ENCODE measurements at places on chromosomes 5 and 9.

- no peaks in the 10 kb centered on the region for H3K27me3 ChIP-seq
- H3K36me3 ChIP-seq = no peaks in the 10 kb centered on the region
- no peaks in the 10 kb centered on the region for H3K4me1 ChIP-seq
- DNase-seq = peak; percentile 60
- H3K27ac ChIP-seq = no peak overlapping the region
These were observed 2.9 kb downstream of the OR2S2 start for GRCh38 chr9:35954942-35955546.

DNA sequence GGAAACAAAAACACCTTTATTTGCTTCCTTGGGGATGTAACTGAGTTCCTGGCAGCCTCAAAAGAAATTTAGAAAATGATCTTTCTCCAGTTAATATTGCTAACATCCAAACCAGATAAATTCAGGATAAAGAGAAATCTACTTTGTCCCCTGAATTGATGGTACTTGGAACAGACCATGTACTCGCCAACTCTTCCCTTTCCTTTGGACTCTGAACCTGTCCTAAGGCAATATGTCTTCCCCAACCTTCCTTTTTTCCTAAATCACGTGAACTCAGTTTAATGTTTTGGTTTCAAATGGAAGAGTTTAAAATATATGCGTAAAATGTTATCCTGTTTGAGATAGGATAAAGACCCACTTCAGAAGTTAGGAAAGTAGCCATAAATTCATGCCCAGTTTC is 28.0 kb downstream of the ACO1 start:
- H3K36me3 ChIP-seq = no peaks in the 10 kb centered on the region
- no peak overlapping the region for H3K27ac ChIP-seq
- H3K4me3 ChIP-seq = no peak overlapping the region
- no peaks in the 10 kb centered on the region for H3K4me1 ChIP-seq
- no peaks in the 10 kb centered on the region for H3K27me3 ChIP-seq

DNA sequence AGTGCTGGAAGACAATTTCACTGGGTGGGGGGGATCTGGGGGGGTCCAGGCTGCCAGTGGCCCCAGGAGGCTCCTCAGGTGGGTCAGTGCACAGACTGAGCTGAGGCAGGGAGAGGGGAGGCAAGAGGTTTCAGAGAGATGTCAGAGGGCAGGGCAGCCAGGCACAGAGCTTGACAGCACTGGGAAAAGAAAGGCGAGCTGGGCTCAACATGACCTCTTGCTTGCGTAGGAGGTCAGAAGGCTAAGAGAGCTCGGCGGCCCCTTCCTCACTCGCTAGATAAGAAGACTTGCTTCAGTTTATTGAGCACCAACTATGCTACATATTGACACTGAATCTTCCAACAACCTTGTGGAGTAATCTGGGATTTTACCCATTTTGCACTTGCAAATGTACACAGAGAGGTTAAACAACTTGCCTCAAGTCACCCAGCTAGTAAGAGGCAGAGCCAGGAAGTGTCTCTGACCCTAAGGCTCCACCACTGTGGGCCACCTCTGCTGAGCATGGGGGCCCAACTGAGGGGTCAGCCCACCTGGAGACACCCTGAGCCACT is 3.5 kb downstream of the PDLIM7 start:
- H3K27me3 ChIP-seq = no peaks in the 10 kb centered on the region
- no peaks in the 10 kb centered on the region for H3K36me3 ChIP-seq
- H3K4me1 ChIP-seq = peaks cover 4% of the 10 kb centered on the region
- H3K4me3 ChIP-seq = no peak overlapping the region
- peak overlapping the region; percentile 92 for H3K27ac ChIP-seq

- no peaks in the 10 kb centered on the region for H3K36me3 ChIP-seq
- peak overlapping the region; percentile 87 for H3K27ac ChIP-seq
- DNase-seq = no peak
- peak overlapping the region; percentile 34 for H3K4me3 ChIP-seq
These were observed 534 bp upstream of the SAPCD2 start for GRCh38 chr9:137070906-137071275.

DNA sequence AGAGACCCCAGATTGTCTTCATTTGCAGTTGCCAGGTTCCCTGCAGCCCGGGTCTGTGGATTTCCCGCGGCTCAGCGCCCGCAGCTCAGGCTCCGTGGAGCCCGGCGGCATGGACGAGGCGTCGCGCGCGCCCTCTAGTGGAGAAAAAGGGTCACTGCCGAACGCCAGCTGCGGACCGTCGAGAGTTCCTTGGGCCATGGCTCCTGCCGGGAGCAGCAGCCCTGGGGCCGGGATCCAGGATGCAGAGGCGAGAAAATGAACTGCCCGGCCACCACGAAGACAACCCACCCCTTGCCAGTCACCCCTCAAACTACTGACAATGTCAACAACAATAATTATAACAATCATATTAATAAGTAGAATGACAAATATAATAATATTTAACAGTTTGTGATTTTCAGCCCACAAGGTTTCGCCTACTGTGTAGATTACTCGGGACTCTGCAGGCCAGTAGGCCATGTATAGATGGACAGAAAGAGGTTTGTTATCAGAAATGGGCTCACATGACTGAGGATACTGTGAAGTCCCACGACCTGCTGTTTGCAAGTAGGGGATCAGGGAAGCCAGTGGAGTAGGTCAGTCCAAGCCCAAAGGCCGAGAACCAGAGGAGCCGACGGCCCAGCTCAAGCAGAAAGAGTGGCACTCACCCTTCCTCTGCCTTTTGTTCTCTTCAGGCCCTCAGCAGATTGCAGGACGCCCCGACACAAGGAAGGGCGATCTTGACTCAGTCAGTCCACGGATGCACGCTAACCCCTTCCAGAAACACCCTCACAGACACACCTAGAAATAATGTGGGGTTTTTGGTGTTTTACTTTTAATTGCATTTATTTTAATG is 43.1 kb downstream of the BOD1 start:
- H3K4me3 ChIP-seq = no peak overlapping the region
- H3K27ac ChIP-seq = no peak overlapping the region
- no peaks in the 10 kb centered on the region for H3K4me1 ChIP-seq
- H3K27me3 ChIP-seq = no peaks in the 10 kb centered on the region
- DNase-seq = peak; percentile 64

- no peaks in the 10 kb centered on the region for H3K27me3 ChIP-seq
- no peaks in the 10 kb centered on the region for H3K4me1 ChIP-seq
- no peak for DNase-seq
- H3K36me3 ChIP-seq = no peaks in the 10 kb centered on the region
- no peak overlapping the region for H3K4me3 ChIP-seq
These were observed 466.9 kb upstream of the ARRDC3 start for GRCh38 chr5:91850031-91850430.

DNA sequence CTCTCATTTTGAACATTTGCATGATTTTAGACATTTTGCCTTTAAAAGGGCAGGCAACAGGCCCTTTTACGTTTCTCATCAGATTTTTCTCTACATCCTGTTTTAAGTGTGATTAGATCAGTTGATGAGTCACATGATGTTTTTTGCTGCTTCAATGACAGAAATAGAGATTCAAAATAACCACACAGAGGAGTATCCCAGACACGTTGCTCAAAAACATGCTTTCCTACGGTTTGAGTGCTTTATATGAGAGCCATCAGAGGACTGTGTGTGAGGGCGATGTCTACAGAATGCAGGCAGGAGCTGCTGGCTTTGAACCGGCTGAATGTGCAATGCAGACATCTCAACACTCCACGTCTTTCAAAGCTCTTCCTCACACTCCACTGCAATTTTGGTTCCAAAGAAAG is 42.1 kb downstream of the OTULIN start:
- H3K4me3 ChIP-seq = no peak overlapping the region
- H3K36me3 ChIP-seq = peaks cover 6% of the 10 kb centered on the region
- H3K27me3 ChIP-seq = no peaks in the 10 kb centered on the region
- no peaks in the 10 kb centered on the region for H3K4me1 ChIP-seq
- DNase-seq = no peak
- H3K27ac ChIP-seq = no peak overlapping the region

- no peaks in the 10 kb centered on the region for H3K27me3 ChIP-seq
- no peak for DNase-seq
- no peaks in the 10 kb centered on the region for H3K36me3 ChIP-seq
- H3K4me1 ChIP-seq = no peaks in the 10 kb centered on the region
- H3K27ac ChIP-seq = no peak overlapping the region
- no peak overlapping the region for H3K4me3 ChIP-seq
These were observed 951.1 kb upstream of the NUDT12 start for GRCh38 chr5:104513640-104514072.

DNA sequence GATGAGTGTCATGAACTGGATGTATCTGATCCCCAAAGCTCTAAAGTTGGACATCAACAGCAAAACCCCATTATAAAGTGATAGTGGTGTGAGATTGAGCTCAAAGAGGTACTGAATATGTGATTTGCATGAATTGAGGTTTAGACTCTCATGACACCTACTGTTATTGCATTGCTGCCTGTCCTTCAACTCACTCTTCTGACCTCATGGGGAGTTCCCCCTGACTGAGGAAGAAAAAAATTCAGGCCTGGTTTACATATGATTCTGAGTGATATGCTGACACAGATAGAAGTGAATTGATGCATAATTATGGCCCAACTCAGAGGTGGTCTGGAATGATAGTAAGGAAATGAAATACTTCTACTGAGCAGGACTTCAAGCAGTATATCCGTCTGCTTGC is 76.2 kb upstream of the CHD1 start:
- no peak overlapping the region for H3K27ac ChIP-seq
- no peak for DNase-seq
- H3K36me3 ChIP-seq = no peaks in the 10 kb centered on the region
- no peak overlapping the region for H3K4me3 ChIP-seq
- H3K4me1 ChIP-seq = no peaks in the 10 kb centered on the region

- no peak overlapping the region for H3K27ac ChIP-seq
- no peak overlapping the region for H3K4me3 ChIP-seq
- no peaks in the 10 kb centered on the region for H3K36me3 ChIP-seq
- no peaks in the 10 kb centered on the region for H3K27me3 ChIP-seq
- no peak for DNase-seq
These were observed 191.3 kb downstream of the RGS3 start for GRCh38 chr9:113654605-113655428.

DNA sequence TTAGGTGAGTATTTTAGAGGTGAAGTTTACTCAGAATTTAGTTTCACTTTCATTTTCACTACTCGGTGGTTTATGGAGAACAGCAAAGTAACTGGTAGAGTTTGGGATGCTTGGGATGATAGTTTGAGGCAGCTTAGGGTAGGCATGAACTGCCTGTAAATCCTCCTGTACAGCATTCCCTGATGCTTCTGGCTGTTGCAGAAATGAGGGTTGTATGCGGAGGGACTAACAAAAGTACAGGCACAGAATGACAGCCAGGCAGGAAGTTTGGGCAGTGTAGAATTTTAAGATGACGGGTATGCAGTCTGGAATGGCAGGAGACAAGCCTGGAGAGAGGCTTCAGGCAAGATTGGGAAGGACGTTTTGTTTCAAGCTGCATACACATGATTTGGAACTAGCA is 48.0 kb upstream of the FAM120AOS start:
- no peaks in the 10 kb centered on the region for H3K36me3 ChIP-seq
- H3K27ac ChIP-seq = peak overlapping the region; percentile 28
- no peaks in the 10 kb centered on the region for H3K27me3 ChIP-seq
- no peak overlapping the region for H3K4me3 ChIP-seq
- no peaks in the 10 kb centered on the region for H3K4me1 ChIP-seq

DNA sequence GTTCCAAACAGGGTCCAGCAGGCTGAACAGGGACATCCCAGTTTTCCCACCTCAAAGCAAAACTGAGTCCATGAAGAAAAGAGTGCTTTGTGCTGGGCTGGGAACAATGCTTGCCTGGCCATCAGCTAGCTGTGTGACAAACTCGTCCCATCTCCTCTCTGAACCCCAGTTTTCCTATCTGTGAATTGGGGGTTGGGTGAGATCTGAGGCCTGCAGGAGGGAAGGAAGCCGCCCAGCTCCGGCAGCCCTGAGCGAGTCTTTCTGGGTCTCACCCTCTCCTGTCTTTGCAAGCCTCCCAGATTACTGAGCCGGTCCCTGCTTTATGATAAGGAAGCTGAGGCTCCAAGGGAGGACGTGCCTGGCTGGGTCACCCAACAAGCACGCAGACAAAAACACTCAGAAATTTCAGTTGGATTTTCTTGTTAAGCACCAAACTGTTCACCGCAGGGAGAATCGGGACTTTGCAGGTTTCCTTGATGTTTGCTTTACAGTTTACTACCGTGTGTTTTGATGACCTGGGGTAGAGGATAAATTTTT is 82.6 kb upstream of the LMX1B start:
- no peak overlapping the region for H3K27ac ChIP-seq
- no peaks in the 10 kb centered on the region for H3K36me3 ChIP-seq
- DNase-seq = no peak
- no peaks in the 10 kb centered on the region for H3K4me1 ChIP-seq

GRCh38 chr5:102971676-102972293 is 148.2 kb downstream of the GIN1 start:
- H3K36me3 ChIP-seq = no peaks in the 10 kb centered on the region
- no peaks in the 10 kb centered on the region for H3K27me3 ChIP-seq
- no peak overlapping the region for H3K4me3 ChIP-seq
- no peaks in the 10 kb centered on the region for H3K4me1 ChIP-seq
- no peak overlapping the region for H3K27ac ChIP-seq
- no peak for DNase-seq

DNA sequence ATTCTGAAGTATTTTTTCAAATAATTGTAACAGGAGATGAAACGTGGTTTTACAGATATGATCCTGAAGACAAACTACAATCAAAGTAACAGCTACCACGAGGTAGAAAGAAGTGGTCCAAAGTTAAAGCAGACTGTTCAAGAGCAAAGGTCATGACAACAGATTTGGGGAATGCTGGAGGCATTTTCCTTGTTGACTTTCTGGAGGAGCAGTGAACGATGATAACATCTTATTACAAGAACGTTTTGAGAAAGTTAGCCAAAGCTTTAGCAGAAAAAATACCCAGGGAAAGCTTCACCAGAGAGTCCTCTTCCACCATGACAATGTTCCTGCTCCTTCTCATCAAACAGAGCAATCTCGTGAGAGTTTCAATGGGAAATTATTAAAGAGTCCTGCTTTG is 145.4 kb upstream of the NREP start:
- H3K4me3 ChIP-seq = no peak overlapping the region
- no peaks in the 10 kb centered on the region for H3K36me3 ChIP-seq
- no peak for DNase-seq
- no peak overlapping the region for H3K27ac ChIP-seq

GRCh38 chr5:83312663-83313062 is 158.9 kb upstream of the VCAN start:
- no peaks in the 10 kb centered on the region for H3K4me1 ChIP-seq
- no peaks in the 10 kb centered on the region for H3K27me3 ChIP-seq
- H3K36me3 ChIP-seq = no peaks in the 10 kb centered on the region
- no peak for DNase-seq
- H3K4me3 ChIP-seq = no peak overlapping the region

DNA sequence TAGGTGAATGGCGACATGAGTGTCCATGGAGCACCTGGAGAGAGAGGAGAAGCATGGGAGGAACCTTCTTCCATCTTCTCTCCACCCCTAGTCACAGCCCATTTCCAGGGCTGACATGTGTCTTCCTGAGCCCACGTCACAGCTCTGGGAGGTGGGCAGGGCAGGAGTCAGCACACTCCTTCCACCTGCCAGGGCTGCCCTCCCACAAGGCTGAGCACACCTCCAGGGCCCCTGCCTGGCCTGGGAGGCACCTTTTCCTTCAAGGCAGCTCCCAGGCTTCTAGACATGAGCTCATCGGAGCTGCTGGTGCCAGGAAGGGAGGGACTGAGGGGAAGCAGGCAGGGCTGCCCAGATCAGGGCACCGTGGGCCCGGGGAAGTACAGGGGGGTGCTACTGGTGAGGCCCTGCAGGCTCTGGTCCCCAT is 13.6 kb upstream of the SYNPO start:
- no peaks in the 10 kb centered on the region for H3K36me3 ChIP-seq
- peak overlapping the region; percentile 84 for H3K27ac ChIP-seq
- DNase-seq = no peak
- H3K4me3 ChIP-seq = no peak overlapping the region
- H3K27me3 ChIP-seq = no peaks in the 10 kb centered on the region

- DNase-seq = no peak
- no peak overlapping the region for H3K4me3 ChIP-seq
- no peaks in the 10 kb centered on the region for H3K27me3 ChIP-seq
- H3K4me1 ChIP-seq = no peaks in the 10 kb centered on the region
- H3K36me3 ChIP-seq = no peaks in the 10 kb centered on the region
These were observed 250.5 kb downstream of the NR2F1-AS1 start for GRCh38 chr5:93330506-93330905.
